ENCODE measurements at places on chromosomes 5 and 9.

DNA sequence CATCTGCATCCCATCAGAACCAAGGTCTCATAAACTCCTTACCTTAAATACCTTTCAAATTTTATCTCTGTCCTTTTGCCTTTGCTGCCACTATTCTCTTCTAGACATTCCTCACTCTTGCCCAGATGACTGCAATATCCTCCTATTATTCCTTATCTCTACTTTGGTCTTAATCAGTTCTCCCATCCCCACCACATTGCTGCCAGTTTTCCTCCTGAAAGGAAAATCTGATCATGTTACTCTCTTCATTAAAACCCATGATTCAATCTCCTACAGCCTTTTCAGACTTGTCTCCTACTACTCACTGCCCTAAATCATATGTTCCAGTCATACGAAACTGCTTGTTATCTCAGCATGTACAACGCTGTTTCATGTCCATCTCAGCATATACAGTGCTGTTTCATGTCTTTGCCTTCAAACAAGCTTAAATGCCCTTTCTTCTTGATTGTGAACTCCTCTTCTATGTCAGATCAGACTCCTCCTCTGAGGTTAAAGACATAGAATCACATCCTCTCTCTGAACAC is 152.6 kb upstream of the FST start:
- no peak for DNase-seq

GRCh38 chr9:35306283-35306682 is 144.5 kb downstream of the UNC13B start:
- no peak for DNase-seq

GRCh38 chr9:70519912-70520724 is 105.7 kb upstream of the KLF9 start:
- DNase-seq: no peak

- peak; percentile 69 for DNase-seq
These were observed 21.8 kb upstream of the TTC1 start for GRCh38 chr5:159987031-159987674.

DNA sequence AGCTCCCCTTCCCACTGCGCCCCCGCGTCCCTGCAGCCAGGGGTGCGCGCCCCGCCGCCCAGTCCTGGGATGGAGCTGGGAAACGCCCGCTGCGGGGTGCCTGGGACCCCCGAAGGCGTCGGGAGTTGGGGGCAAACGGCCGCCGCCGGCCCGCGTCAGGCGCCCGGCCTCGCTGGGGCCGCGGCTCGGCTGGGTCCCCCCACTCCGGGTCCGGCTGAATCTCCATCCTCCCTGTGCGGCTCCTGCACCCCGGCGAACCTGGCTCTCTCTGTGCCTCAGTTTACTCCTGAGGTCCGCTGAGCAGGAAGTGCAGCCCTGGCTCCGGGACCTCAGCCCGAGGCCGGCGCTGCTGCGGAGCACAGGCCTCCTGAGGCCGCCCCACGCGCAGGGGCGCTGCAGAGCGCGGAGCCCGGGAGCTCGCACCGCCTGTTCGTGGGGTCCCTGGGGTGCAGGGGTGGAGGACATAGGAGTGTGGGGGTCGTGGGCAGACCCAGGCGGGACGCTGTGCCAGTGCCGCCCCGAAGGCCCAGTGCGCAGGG is 13.9 kb upstream of the TMEM250 start:
- DNase-seq: no peak

- DNase-seq: no peak
These were observed 102.2 kb downstream of the PARP8 start for GRCh38 chr5:50768634-50769033.

- no peak for DNase-seq
These were observed 61.4 kb upstream of the RANBP3L start for GRCh38 chr5:36363101-36363500.

DNA sequence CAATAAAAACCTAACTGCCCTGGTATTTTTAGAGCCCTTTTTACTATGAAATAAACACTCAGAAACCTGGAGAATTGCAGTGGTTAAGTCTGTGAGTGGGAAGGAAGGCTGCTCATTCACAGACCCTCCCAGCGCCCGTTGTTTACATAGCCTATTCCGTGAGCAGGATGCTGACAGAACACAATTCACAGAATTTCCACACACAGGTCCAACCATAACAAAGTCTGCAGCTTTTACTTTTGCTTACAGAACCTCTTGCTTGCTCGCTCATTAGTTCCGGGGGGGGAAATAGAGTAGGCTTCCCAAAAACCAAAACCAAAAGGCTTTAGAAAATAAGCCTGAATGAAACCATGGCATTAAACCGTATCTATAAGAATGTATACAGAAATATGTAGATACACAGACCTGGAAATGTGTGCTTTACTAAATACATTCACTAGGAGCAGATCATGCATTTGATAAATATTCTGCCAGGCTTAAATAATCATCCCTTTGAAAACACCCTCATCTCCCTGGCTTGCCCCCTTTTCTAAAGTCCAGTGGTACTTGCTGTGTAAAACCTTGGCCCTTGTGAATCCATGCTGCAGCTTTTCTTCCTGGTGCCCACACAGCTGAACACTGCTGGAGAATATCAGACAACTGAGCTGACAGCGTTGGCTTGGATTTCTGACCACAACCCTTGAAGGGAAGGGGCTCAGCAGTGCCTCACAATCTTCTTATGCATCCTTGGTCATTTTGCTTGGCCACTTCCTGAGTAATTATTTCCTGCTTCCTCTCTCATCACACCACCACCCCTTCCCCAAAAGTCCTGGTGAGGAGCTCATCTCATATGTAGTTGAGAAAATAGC is 128.0 kb downstream of the FANCC start:
- DNase-seq: no peak
